Bone marrow (tissue), 2 donors: ENCODE measurements at places on chromosomes 4 and X.

GRCh38 chr4:6502147-6502546, 29.7 kb upstream of the PPP2R2C start:
- DNase-seq = no peak

DNA sequence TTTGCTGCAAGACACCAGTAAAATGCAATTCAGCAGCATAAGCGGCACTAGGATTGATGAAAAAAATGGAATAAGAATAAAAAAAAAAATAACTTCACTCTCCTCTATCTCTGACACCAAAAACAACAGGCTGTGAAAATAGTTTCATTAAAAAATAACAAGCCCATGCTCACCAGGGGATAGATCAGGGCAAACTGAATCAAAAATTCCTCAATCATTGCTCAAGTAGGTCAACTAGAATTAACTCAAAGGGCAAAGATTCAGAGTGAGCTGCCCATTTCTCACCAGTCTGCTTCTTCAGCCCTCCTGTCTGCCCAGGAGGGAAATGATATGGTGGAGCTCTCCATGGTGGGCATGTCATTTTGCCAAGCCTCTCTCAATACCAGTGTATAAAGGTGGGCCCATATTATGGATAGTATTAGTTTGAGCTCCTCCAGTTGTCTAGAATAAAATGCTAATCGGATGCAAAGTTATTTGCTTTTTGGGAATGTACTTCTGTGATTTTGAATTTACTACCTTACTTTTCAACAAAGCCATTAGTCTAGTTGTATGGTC, 153.9 kb downstream of the UNC5C start:
- no peak for DNase-seq

- DNase-seq = no peak
These were observed 486.7 kb upstream of the MAGEB2 start for GRCh38 chrX:29728639-29729038.

- no peak for DNase-seq
These were observed 138.3 kb upstream of the USP38 start for GRCh38 chr4:143046454-143046853.
